ENCODE measurements at places on chromosomes 7 and 10. TPM values are rescaled to one million over a fixed set of nuclear protein-coding genes. Genes with fewer than 3 reads are reported as not detected.

Gene SPDYE2B
- total RNA-seq, result not detected

DNA sequence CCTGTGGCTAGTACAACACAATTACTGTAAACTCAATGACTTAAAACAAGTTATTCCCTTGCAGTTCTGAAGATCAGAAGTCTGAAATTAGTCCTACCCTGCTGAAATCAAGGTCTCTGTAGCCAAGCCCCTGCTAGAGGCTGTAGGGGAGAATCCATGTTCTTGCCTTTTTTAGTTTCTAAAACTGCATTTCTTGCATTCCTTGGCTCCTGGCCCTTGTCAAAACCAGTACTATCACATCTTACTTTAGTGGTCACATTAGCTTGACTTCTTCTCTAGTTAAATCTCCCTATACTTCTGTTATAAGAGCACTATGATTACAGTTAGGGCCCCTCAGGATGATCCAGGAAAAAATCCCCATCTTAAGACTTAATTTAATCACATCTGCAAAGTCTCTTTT, 567.0 kb downstream of the GFRA1 start:
- peaks cover 24% of the 10 kb centered on the region for H3K27me3 ChIP-seq
- H3K27ac ChIP-seq, result no peak overlapping the region
- no peak for DNase-seq

- no peaks in the 10 kb centered on the region for H3K27me3 ChIP-seq
- H3K27ac ChIP-seq, result no peak overlapping the region
- no peaks in the 10 kb centered on the region for H3K36me3 ChIP-seq
- peak; percentile 57 for DNase-seq
- no peak overlapping the region for H3K4me3 ChIP-seq
These were observed 545.0 kb upstream of the C7orf33 start for GRCh38 chr7:148045521-148045920.

Gene ENTPD1
- total RNA-seq, result 0.37 TPM

DNA sequence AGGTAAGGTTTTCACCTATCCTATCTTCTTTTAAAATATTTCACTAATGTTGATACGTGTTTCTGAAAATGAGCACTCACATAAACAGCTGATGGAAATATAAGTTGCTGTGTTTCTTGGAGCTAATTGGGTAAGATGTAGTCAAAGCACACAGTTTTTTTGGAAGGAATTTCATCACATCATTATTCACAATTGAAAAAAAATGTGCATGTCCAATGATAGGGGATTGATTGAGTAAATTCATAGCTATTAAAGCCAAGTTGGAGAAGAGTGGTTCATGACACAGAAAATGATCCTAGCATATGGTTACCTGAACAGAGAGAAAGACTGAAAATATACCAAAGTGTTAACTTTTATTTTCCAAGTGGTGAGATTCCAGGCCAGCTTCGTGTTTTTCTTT, 29.6 kb downstream of the GLI3 start:
- H3K4me1 ChIP-seq, result peaks cover 11% of the 10 kb centered on the region
- H3K4me3 ChIP-seq, result no peak overlapping the region
- no peaks in the 10 kb centered on the region for H3K27me3 ChIP-seq
- no peak for DNase-seq

DNA sequence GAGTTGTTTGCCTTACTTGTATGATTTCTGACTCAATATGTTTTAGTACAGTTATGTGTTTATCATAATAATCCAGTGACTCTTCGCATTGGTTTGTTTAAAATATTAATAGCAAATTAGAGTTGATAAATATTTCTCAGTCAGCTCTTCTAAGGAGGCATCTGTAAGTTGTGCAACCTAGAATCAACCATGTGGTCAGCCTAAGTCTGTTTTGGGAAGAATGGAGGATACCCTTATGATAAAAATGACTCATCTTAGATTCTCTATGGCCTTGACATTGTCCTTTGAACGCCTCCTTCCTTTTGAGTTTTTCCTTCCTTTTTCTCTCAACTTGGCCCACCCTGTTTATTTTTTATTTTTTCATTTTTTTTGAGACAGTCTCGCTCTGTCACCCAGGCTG, 18.8 kb downstream of the DNAJC9 start:
- DNase-seq, result no peak
- H3K4me1 ChIP-seq, result no peaks in the 10 kb centered on the region
- no peak overlapping the region for H3K4me3 ChIP-seq
- H3K27me3 ChIP-seq, result no peaks in the 10 kb centered on the region
- H3K36me3 ChIP-seq, result peaks cover 8% of the 10 kb centered on the region

Gene LRRN3
- not detected for total RNA-seq

Gene CUZD1
- total RNA-seq, result 1.6 TPM

GRCh38 chr7:81776161-81776560, 6.3 kb upstream of the HGF start:
- no peak for DNase-seq
- H3K27me3 ChIP-seq, result no peaks in the 10 kb centered on the region
- H3K4me3 ChIP-seq, result no peak overlapping the region
- H3K4me1 ChIP-seq, result peaks cover 1% of the 10 kb centered on the region
- no peaks in the 10 kb centered on the region for H3K36me3 ChIP-seq

- peaks cover 5% of the 10 kb centered on the region for H3K27me3 ChIP-seq
- H3K27ac ChIP-seq, result no peak overlapping the region
- no peak overlapping the region for H3K4me3 ChIP-seq
- H3K4me1 ChIP-seq, result no peaks in the 10 kb centered on the region
These were observed 8.4 kb upstream of the R3HCC1L start for GRCh38 chr10:98125940-98126631.

GRCh38 chr7:1230411-1231213, 2.1 kb upstream of the UNCX start:
- no peaks in the 10 kb centered on the region for H3K36me3 ChIP-seq
- H3K27me3 ChIP-seq, result peaks cover 30% of the 10 kb centered on the region
- peaks cover 73% of the 10 kb centered on the region for H3K4me1 ChIP-seq
- no peak overlapping the region for H3K4me3 ChIP-seq
- DNase-seq, result no peak

- H3K4me3 ChIP-seq, result no peak overlapping the region
- no peak overlapping the region for H3K27ac ChIP-seq
- no peak for DNase-seq
- H3K27me3 ChIP-seq, result no peaks in the 10 kb centered on the region
- H3K4me1 ChIP-seq, result no peaks in the 10 kb centered on the region
These were observed 27.7 kb downstream of the MMRN2 start for GRCh38 chr10:86929468-86930380.

Gene IL2RA
- not detected for total RNA-seq

GRCh38 chr10:190216-190615, 55.0 kb downstream of the ZMYND11 start:
- no peak overlapping the region for H3K27ac ChIP-seq
- H3K36me3 ChIP-seq, result no peaks in the 10 kb centered on the region
- no peak overlapping the region for H3K4me3 ChIP-seq
- no peak for DNase-seq
- H3K4me1 ChIP-seq, result peaks cover 16% of the 10 kb centered on the region
- H3K27me3 ChIP-seq, result no peaks in the 10 kb centered on the region

GRCh38 chr7:94397722-94398121, 3.0 kb downstream of the COL1A2 start:
- H3K36me3 ChIP-seq, result peaks cover 48% of the 10 kb centered on the region
- no peak overlapping the region for H3K4me3 ChIP-seq
- no peak overlapping the region for H3K27ac ChIP-seq
- DNase-seq, result no peak
- no peaks in the 10 kb centered on the region for H3K27me3 ChIP-seq
- H3K4me1 ChIP-seq, result peaks cover 34% of the 10 kb centered on the region

- H3K36me3 ChIP-seq, result peaks cover 12% of the 10 kb centered on the region
- H3K27me3 ChIP-seq, result no peaks in the 10 kb centered on the region
- no peaks in the 10 kb centered on the region for H3K4me1 ChIP-seq
- DNase-seq, result no peak
- H3K27ac ChIP-seq, result no peak overlapping the region
- H3K4me3 ChIP-seq, result no peak overlapping the region
These were observed 88.2 kb downstream of the RGS10 start for GRCh38 chr10:119454316-119454715.

DNA sequence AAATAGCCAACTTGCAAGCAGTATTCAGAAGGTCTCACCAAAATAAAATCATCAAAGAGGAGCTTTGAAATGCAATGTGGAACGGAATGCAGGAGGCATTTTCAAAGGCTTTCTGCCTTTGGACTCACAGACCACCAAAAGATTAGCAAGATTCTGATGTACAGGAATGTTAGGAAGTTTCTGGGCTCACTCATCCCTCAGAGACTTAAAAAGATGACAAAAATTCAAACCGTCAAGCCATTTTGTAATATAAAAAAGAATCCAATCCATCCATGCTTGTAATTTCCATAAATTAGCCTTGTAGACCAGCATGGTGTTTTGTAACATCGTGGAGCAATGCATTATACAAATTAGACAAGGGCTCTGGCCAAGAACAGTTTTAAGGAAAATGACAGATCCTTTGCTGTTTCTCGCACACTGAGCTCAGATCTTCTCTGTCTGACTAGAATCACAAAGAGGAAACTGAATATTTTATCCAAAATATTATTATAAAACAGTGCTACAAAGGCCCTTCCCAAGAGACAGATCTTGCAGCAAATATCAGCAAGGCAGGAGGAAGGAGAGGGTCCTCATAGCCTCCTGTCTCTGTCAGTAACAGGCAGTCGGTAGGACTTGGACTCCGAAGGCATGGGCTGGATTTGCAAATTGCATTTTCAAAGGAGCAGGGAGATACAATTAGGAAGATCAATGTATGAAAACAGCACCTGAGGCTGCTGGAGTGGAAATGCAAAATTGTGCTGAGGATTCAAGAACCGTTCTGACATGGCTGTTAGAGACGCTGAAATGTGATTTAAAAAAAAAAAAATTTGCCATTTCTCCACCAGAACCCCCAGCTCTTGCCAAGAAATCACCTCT, 57.4 kb upstream of the NRP1 start:
- H3K36me3 ChIP-seq, result no peaks in the 10 kb centered on the region
- no peak for DNase-seq
- no peaks in the 10 kb centered on the region for H3K27me3 ChIP-seq
- no peak overlapping the region for H3K4me3 ChIP-seq
- no peak overlapping the region for H3K27ac ChIP-seq

GRCh38 chr7:72023926-72024325, 388.2 kb downstream of the CALN1 start:
- no peak for DNase-seq
- H3K27ac ChIP-seq, result no peak overlapping the region
- H3K36me3 ChIP-seq, result no peaks in the 10 kb centered on the region
- no peaks in the 10 kb centered on the region for H3K4me1 ChIP-seq
- no peak overlapping the region for H3K4me3 ChIP-seq
- no peaks in the 10 kb centered on the region for H3K27me3 ChIP-seq

DNA sequence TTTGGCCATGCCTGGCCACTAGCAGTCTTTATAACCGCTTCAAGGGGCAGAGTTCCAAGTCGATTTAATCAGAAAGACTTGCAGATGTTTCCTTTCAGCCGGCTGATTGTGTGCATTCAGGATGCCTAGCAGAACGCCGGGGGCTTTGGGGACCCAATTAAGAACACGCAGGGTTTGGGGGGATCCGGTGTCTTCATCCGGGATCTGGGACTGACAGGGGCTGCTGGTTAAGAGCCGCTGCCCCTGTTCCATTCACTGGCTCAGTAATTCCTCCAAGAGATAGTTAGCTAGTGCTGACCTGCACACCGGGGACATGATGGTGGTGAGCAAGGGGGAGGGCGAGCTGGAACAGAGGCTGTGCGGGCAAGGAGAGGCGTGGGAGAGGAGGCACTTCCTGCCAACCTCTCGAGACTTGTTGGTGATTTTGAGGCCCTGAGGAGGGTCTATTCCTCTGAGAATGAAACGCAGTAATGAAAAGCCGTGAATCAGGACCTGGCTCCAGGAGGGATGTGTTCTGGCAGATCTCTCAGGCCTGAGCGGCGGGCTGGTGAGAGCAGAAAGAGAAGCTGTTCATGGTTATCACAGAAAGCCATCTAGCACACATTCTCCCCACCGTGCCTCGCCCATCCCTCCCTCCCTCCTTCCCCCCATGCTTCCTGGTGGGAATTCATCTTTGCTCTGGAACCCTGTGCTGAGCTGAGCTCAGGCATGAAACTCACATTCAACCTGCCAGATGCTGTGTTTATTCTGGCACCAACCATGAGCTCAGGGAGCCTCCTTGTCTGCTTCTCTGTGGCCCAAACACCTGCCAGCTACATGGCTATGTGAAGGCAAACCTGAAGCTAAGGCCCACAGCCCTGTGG, 152.0 kb downstream of the CCDC3 start:
- H3K4me3 ChIP-seq, result no peak overlapping the region
- DNase-seq, result no peak
- peaks cover 5% of the 10 kb centered on the region for H3K4me1 ChIP-seq
- no peaks in the 10 kb centered on the region for H3K27me3 ChIP-seq

- H3K36me3 ChIP-seq, result no peaks in the 10 kb centered on the region
- H3K27ac ChIP-seq, result no peak overlapping the region
- no peaks in the 10 kb centered on the region for H3K4me1 ChIP-seq
- DNase-seq, result no peak
These were observed 291.3 kb upstream of the ZMIZ1 start for GRCh38 chr10:78777466-78777865.

- H3K27me3 ChIP-seq, result no peaks in the 10 kb centered on the region
- H3K4me3 ChIP-seq, result no peak overlapping the region
- DNase-seq, result no peak
- H3K36me3 ChIP-seq, result no peaks in the 10 kb centered on the region
- no peaks in the 10 kb centered on the region for H3K4me1 ChIP-seq
These were observed 75.5 kb downstream of the DGKI start for GRCh38 chr7:137771273-137771672.

DNA sequence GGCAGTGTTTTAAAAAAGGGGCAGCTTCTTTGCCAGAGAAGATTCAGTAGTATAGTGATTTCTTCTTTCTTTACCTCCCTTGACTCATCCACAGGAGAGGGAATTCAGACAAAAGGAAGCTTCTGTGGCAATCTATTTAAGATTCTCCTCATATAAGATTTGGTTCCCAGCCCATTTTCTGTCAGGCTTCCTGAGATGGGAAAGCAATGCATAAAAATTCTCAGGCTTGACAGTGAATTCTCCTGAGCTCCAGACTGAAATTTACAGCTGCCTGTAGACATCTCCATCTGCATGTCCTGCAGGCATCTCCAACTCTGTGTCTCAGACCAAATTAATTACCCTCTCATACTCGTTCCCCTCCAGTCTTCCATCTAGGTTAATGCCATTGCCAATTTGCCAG, 72.8 kb downstream of the TSPAN12 start:
- no peak overlapping the region for H3K27ac ChIP-seq
- H3K4me3 ChIP-seq, result no peak overlapping the region
- no peaks in the 10 kb centered on the region for H3K36me3 ChIP-seq

DNA sequence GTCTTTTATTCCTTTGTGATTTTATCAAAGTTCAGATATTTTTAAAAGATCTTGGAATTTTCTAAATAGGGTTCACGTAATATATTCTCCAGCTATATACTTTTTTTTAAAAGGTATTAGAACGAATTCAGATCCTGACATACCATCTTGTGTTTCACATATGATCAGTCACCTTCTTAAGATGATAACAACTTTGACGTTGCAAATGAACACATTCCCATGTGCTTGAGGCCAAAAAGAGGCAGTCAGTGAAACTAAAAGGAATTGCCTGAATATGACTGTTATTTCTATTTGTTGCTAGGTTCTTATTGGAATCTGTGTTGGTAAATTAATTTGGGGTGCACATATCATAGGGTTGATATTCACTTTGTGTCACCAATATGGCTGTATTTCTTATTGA, 310.1 kb downstream of the MDFIC start:
- no peak overlapping the region for H3K4me3 ChIP-seq
- peaks cover 14% of the 10 kb centered on the region for H3K4me1 ChIP-seq
- no peaks in the 10 kb centered on the region for H3K36me3 ChIP-seq
- H3K27ac ChIP-seq, result no peak overlapping the region
- DNase-seq, result no peak
- no peaks in the 10 kb centered on the region for H3K27me3 ChIP-seq

Gene PPIF
- 133 TPM for total RNA-seq

GRCh38 chr7:7921830-7922229, 46.8 kb upstream of the GLCCI1 start:
- H3K27me3 ChIP-seq, result no peaks in the 10 kb centered on the region
- H3K36me3 ChIP-seq, result no peaks in the 10 kb centered on the region
- no peaks in the 10 kb centered on the region for H3K4me1 ChIP-seq
- no peak for DNase-seq

All from A673 (cell line).